ENCODE measurements at places on chromosomes 7 and 10.
A peak's percentile ranks its signal among the peaks of the same experiment; 100 is the strongest.

DNA sequence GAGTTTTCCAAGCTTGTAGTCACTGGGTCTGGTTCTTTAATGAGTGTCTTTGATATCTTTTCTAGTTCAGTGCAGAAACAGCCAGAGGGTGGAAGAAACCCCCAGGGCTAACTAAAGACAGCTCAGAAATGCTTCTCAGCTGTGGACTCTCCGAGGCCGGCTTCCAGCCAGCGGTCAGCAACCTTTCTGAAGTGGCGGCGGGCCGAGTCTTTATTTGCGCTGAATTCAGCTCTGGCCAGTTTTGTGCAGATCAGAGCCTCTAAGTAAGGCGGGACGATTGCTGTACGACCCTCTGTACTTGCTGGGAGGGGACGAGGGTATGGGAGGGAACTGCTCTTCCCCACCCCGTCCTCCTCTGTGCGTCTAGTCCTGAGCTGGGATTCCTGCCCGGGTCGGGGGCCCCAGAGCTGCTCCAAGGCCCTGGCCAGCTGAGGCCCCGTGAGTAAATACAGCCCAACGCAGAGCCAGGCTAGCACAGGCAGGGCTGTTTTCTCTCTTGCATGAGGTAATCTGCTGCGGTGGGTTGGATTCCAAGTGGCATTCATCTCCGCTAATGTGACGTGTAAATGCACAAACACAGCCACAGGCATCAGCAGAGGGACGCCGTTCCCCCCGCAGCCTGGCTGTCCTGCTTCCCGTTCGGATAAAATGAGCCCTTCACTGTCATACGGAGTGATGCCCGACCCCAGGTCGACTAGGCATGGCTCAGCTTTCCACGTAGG lies 159.8 kb downstream of the PIP4K2A start:
- no peak for DNase-seq

GRCh38 chr7:2955269-2955668 lies 88.4 kb downstream of the CARD11 start:
- no peak for DNase-seq

GRCh38 chr7:7228967-7229366 lies 46.6 kb downstream of the C1GALT1 start:
- no peak for DNase-seq

DNA sequence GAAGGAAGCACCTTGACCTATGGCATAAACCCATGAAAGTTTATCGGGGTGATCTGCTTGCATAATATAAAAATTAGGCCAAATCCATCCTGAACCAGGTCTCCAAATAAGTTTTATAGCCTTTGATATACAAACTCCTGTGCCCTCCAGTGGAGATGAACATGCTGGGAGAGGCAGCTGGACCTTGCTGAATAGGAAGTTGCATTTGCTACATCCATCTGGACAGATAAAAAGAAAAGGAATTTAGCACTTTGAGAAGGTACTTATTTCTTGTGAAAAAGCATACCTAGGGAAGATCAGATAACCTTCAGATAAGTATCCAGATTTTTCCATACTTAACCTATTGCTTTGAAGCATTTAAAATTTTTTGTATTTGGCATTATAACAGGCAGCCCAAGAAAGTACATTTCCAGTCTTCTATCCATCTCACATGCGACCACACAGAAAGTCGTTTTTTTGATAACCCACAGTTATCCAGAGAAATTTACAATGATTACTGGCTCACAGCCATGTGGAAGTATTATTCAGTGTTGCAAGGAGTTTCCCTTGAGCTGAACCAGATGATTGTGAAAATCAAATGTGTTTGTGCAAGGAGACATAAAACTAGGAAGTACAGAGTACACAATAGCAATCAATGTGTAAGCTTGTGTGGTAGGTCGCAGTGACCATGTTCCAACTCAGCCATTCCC lies 124.4 kb upstream of the STK17A start:
- DNase-seq: no peak

GRCh38 chr7:53672681-53673080 lies 637.2 kb downstream of the POM121L12 start:
- DNase-seq: peak; percentile 84

- no peak for DNase-seq
Observed at GRCh38 chr10:130014263-130015074, 50.4 kb upstream of the EBF3 start.

DNA sequence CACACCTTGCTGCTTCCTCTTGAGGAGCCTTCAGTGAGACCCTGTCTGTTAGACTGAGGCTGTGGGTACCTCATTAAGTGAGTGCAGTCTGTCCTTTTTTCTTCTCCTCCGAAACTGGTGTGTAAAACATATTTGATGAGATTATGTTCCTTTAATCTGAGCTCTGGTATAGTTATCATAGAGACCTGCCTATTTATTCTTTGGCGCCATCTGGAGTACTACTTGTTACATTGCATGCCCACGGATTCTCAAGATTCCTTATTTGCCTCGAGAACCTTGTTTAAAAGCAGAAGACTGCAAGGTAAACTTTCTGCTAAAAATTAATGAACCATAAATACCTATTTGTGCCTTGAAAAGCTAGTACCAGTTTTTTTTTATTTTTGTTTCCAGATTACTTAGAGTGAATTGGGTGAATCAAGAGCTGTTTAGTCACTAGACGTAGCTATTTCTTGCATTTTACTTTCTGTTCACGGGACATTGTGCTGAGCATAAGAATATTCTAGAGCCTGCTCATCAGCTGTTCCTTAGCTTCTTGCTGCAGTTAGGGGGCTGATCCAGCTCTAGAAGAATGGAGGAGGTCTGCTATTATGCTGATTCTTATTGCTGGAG lies 16.9 kb upstream of the STMP1 start:
- peak; percentile 52 for DNase-seq

- no peak for DNase-seq
Observed at GRCh38 chr10:82880776-82881290, 1005.8 kb downstream of the NRG3 start.

- DNase-seq: no peak
Observed at GRCh38 chr7:57177856-57178767, 45.9 kb upstream of the ZNF479 start.

GRCh38 chr10:42640610-42641229 lies 2.4 kb upstream of the ZNF33B start:
- DNase-seq: no peak

DNA sequence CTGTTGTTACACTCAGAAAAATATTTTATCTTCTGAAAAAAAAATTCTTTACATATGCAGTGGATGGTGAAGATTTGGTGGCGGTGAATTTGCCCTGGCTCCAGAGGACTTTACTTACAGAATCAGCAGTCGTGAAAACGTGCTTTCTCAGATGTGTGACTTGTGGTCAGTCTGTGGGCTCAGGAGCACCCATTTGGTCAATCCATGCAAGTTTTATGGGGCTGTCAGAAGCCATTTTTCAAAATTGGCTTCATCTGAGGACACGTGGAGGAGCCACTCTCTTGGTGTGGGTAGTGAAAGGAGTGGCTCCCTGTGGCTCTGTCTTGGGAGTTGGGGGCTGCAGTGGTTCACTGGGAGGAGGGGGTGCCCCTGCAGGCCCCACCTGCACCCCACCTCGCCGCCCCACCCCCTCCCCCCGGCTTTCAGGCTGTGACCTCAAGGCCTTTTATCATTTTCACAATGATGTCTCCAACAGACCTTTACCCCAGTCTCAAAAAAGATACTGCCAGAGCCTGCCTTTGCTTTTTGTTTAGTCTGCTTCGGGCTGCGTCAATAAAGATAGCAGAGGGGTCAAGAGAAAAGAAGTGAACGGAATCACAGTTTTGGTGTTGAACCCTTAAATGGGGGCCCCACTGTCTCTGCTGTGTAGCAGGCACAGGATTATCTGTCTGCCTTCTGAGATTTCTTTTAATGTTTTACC lies 137.4 kb downstream of the MGMT start:
- DNase-seq: no peak

GRCh38 chr7:40887099-40887498 lies 752.3 kb downstream of the SUGCT start:
- no peak for DNase-seq

GRCh38 chr7:3141326-3141725 lies 97.7 kb upstream of the CARD11 start:
- DNase-seq: no peak

DNA sequence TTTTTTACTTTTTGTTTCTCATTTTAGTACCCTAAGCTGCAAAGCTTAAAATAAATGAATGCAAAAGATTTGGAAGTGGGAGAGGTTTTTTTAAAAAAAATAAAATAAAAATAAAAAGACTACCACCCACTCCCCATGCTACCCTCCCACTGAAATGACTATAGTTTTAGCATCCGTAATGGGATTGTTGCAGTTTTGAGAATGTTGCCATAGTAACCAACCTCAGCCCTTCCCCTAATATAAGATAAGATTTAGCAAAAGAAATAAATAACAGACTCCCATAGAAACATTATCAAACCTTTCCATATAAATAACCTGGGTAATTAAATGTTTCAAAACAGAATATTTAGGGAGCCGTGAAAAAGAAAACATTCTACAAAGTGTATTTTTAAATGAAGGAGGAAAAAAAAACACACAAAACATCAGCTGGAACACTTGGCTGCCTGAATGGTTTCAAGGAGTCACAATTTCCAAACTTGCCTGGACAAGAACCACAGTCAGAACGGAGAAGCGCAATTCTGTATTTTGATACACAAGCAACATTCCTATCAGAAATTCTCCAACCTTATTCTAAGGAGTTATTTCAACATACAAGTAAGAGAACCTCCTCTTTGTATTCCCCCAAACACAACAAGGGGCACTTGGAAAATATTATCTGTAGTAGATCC lies 57.4 kb downstream of the DGKI start:
- no peak for DNase-seq

- no peak for DNase-seq
Observed at GRCh38 chr10:106147021-106147420, 1017.5 kb downstream of the SORCS1 start.

DNA sequence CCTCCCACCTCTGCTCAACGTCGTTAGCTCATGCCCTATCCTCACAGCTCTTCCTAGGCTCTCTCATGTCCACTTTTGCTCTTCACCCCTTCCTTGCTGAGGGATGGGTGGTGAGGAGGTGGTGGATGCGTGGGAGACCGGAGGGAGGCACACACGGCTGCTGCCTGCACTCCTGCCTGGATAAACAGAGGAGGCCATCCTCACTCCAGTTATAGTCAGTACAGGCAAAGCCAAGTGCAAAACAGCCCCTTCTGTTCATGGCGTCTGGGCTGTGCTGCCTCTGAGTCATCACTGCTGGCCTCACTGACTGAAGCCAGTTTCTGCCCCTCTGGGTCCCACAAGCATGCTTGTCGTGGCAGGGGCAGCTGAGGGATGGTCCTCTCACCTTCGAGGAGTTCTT lies 31.9 kb upstream of the LRRC4 start:
- DNase-seq: no peak

- DNase-seq: no peak
Observed at GRCh38 chr7:130900471-130901076, 166.6 kb upstream of the KLF14 start.

DNA sequence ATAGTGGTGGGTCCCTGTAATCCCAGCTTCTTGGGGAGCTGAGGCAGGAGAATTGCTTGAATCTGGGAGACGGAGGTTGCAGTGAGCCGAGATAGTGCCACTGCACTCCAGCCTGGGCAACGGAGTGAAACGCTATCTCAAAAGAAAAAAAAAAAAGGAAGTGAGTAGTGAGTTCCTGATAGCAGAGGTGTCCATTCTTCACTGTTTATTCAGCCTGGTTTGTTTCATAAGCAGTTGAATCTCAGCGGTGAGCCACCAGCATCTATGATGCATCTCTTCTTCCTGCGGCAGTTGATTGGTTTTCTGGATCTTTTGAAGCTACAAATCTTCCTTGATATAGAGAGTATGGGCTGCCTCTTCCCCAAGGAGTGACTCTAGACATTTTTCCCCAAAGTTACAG lies 316.1 kb upstream of the MTPN start:
- DNase-seq: no peak

- peak; percentile 10 for DNase-seq
Observed at GRCh38 chr7:123485187-123485586, 49.2 kb downstream of the IQUB start.

DNA sequence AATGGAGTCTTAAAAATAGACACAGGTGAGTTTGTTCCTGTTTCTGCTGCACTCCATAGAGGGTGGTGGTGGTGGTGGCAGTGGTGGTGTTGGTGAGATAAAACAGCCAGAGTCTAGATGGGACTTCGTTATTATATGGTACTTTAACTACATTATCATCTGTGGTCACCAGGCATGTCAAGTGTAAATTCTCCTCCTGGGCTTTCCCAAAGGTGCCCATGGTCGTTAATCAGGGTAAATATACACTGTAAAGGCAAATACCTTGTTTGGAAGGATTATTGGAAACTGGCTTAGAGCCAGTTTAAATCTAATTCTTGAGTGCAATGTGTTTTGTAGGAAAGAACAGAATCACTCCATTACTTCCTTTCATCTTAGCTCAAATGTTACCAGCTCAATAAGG lies 21.5 kb upstream of the COMMD3 start:
- no peak for DNase-seq

DNA sequence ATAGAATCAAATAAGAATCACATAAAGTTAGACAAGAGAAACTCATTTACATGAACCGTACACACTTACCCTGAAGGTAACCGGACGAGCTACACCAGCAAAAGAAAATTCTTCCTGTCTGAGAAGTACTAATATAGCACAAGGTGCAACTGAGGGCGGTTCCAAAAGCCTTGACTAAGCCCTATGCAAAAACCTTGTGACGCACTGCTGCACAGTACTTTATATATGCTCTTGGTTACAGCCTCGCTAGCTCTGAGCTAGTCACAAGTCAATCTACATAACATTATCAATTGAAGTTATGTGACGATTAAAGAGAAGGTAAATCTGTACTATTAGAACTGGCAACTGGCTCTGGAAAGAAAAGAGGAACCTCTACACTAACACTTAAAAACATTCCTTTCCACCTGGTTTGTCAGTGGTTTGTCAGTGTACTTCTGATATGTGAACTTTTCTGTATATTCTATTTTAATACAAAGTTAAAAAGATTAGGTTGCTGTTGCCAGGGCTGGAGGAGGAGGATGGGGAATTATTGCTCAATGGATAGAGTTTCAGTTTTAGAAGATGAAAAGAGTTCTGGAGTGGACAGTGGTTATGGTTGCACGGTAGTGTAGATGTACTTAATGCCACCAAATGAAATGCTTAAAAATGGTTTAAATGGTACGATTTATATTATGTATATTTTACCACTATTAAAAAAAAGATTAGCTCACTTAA lies 21.6 kb downstream of the NT5C3A start:
- no peak for DNase-seq

GRCh38 chr10:98391065-98391464 lies 23.9 kb downstream of the PYROXD2 start:
- no peak for DNase-seq

GRCh38 chr7:95411666-95412065 lies 15.5 kb upstream of the PON3 start:
- no peak for DNase-seq

DNA sequence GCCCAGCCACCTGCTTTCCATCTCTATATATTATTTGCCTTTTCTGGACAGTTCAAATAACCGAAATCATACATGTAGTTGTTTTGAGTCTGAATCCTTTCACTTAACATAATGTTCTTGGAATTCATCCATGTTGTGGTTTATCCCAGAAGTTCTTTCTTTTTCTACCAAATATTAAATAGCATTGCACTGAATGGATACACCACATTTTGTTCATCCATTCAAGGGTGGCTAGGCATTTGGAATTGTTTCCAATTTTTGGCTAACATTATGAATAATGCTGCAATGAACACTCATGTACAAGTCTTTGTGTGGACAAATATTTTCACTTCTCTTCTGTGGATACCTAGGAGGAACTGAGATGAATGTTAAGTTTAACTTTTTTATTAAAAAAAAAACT lies 18.0 kb downstream of the DNAJC1 start:
- no peak for DNase-seq
